ENCODE measurements at places on chromosomes 12 and 14. TPM values are rescaled to one million over a fixed set of nuclear protein-coding genes. Genes with fewer than 3 reads are reported as not detected.

DNA sequence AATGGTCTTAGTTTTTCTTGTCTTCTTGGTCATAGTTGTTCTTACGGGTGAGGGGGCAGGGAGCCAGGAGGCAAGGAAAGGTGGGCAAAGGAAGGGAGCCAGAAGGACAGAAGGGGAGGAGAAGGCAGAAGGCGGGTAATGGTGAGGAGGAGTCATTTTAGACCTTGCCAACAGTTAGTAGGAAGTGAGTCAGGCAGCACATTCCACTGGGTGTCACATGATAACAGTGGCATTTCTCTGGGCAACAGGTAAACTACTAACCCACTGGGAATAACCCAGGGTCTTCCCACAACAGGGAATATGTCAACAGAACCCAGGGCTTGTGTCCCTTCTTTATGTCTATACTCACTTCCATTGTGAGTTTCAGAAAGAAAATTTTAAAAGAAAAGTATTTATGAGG, 127.6 kb downstream of the SLC8A3 start:
- DNase-seq, result no peak
- H3K4me3 ChIP-seq, result no peak overlapping the region
- H3K27ac ChIP-seq, result no peak overlapping the region
- no peaks in the 10 kb centered on the region for H3K36me3 ChIP-seq
- no peaks in the 10 kb centered on the region for H3K27me3 ChIP-seq

GRCh38 chr12:127130506-127131124, 1136.4 kb upstream of the TMEM132C start:
- peaks cover 23% of the 10 kb centered on the region for H3K4me1 ChIP-seq
- no peaks in the 10 kb centered on the region for H3K27me3 ChIP-seq
- no peaks in the 10 kb centered on the region for H3K36me3 ChIP-seq
- no peak overlapping the region for H3K4me3 ChIP-seq
- H3K27ac ChIP-seq, result no peak overlapping the region

DNA sequence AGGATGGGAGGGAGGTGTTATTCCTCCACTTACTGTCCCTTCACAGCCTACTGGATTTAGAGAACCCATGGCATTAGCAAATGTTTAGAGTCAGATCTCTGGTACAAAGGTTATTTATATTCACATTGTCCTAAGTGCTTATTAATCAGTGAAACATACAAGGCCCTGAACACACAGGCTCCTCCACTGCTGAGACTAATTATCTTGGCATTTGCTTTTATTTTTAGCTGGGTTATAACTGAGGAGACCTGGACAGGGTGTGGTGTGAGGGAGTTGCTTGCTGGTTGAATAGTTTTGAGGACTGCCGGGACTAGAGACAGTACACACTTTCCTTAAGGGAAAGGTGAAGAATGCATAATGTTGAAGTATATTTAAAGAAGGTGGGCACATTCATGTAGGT, 77.5 kb downstream of the FIGNL2 start:
- H3K36me3 ChIP-seq, result no peaks in the 10 kb centered on the region
- H3K27ac ChIP-seq, result no peak overlapping the region
- no peak overlapping the region for H3K4me3 ChIP-seq
- no peak for DNase-seq

- H3K36me3 ChIP-seq, result no peaks in the 10 kb centered on the region
- H3K4me3 ChIP-seq, result no peak overlapping the region
- H3K27ac ChIP-seq, result no peak overlapping the region
- no peak for DNase-seq
- H3K27me3 ChIP-seq, result no peaks in the 10 kb centered on the region
Observed at GRCh38 chr12:103755425-103755824, 85.6 kb downstream of the NT5DC3 start.

DNA sequence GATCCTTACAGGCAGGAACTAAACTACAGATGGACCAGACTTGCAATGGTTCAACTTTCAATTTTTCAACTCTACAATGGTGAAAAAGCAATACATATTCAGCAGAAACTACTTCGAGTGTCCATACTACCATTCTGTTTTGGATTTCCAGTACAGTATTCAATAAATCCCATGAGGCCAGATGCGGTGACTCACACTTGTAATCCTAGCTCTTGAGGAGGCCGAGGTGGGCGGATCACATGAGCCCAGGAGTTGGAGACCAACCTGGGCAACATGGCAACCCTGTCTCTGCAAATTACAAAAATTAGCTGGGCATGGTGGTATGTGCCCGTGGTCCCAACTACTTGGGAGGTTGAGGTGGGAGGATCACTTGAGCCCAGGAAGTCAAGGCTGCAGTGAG, 336.1 kb downstream of the MED13L start:
- H3K36me3 ChIP-seq, result no peaks in the 10 kb centered on the region
- H3K4me1 ChIP-seq, result no peaks in the 10 kb centered on the region
- no peaks in the 10 kb centered on the region for H3K27me3 ChIP-seq

GRCh38 chr12:32906399-32907165, 10.0 kb upstream of the PKP2 start:
- no peaks in the 10 kb centered on the region for H3K27me3 ChIP-seq
- no peak for DNase-seq
- H3K36me3 ChIP-seq, result no peaks in the 10 kb centered on the region
- H3K27ac ChIP-seq, result no peak overlapping the region

DNA sequence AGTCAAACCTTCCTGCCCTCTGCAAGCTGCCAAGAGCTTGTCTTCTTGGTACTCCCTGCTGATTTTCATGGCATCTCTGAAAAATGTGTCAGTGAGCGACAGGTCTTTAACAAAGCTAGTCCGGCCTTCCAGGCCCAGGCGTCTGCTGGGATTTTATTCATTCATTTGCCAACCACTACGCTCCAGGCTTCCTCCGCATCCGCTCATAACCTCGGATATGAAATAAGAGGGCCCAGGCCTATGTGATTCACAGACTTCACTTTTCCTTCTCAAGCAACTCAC, 13.8 kb downstream of the TSPAN9 start:
- no peak overlapping the region for H3K4me3 ChIP-seq
- no peak for DNase-seq
- no peaks in the 10 kb centered on the region for H3K27me3 ChIP-seq
- H3K4me1 ChIP-seq, result no peaks in the 10 kb centered on the region
- H3K36me3 ChIP-seq, result no peaks in the 10 kb centered on the region

DNA sequence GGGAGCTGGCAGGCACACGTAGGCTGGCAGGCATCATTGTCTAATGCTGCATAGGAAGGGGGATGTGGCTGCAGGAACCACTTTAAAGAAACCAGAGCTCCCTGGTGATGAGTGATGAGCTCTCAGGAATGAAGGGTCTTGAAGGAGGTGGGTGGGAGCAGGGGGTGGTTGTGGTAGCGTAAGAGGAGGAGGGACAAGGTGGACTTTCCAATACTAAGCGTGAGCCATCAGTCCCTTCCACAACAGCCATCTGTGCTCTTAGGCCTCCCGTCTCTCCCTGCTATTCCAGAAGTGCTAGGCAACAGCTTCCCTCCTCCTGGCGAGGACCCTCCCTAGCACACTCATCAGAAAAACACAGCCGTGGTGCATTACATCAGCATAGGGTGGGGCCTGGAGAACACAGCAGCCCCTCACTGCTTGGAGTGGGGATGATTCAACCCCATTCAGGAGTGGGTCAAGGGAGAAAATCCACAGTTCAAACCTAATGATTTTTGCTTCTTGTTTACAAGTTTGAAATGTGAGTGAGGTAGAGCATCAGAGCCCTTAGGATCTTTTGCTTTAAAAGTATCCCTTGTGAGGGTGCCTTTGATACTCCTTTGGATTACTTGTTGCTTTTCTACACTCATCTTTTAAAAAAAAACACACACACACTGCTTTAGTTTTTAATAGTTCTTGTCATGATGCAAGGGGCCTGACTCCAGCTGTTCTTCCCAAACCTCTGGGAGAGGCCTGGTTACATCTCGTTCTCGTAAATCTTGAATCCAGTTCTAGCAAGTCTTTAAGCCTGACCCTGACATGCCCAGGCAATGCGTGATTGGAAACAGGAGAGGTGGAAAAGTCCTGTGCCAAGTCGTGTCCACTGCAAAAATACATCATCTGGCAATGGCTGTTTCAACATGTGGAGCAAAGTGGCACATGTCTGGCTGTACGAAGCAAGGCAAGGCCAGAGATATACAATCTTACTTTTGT, 356.4 kb upstream of the DDHD1 start:
- no peak overlapping the region for H3K27ac ChIP-seq
- H3K4me3 ChIP-seq, result no peak overlapping the region
- DNase-seq, result peak; percentile 10
- peaks cover 11% of the 10 kb centered on the region for H3K4me1 ChIP-seq

DNA sequence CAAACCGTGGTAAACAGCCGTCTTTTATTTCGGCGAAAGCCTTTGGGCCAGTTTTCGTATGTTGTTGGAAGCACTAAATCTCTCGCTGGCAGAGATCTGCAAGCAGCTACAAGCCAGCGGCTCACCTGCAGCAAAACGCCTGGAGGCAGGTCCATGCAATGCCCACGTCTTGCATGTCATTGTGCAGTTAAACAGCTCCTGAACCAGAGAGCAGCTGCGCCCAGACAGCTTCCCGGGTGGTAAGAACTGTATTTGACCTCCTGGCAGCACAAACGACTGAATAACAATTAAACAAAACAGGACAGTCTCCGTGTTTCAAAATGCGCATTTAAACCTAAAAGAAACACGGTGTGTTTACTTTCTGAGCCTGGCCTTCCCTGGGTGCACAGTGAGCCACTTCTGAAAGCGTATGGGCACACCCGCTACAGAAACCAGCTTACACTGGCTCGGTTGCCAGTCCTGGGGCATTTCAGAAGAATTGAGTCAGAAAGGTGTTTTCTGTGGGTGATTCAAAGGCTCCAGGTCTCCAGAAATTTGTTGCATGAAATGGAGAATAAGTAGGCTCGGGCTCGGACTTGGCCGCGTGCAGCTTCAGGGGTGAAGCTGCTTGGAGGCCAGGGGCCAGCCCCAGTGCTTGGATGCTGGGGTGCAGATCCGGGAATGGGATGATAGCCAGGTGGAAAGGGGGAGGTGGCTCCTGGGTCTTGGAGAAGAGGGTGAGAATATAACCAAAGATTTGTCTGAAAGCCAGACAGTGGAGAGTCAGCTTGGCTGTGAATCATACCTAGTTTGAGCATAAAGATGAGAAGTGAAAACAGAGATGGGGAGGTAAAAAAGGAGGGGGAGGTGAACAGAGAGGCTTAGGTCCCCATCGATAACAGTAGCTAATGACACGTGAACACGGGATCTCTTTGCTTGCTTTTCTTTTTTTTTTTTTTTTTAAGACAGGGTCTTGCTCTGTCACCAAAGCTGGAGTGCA, 24.9 kb upstream of the FZD10 start:
- H3K27ac ChIP-seq, result no peak overlapping the region
- H3K4me3 ChIP-seq, result no peak overlapping the region
- H3K36me3 ChIP-seq, result no peaks in the 10 kb centered on the region
- no peaks in the 10 kb centered on the region for H3K4me1 ChIP-seq
- no peak for DNase-seq

DNA sequence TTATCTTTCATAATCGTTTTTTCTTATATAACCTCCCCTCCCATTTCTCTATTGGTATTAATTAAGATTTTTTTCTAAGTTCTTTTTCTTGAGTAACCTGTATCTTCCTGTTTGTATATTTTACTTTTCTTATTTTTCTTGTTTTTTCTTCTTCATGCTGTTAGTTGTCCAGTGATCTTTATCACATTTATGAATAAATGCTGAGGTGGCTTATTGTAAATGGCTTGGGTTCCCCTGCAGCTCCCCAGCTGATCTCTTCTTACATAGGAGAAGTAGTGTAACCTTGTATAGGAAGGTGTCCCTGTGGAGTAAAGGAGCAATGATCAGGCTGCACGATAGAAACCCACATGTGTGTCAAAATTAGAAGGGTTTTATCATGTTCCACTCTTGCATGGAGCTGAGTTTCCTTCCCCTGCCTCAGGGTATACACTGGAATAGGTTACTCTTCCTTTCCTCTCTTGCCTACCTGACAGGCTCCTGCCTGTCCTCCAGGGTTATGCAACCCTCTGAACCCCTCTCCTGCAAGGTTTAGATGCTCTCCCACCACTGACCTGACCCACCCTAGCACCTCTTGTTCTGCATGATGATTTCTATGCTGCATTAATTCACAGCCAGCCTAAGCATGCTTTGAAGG, 334.8 kb upstream of the RGS6 start:
- peaks cover 3% of the 10 kb centered on the region for H3K36me3 ChIP-seq
- peaks cover 20% of the 10 kb centered on the region for H3K4me1 ChIP-seq
- H3K27me3 ChIP-seq, result no peaks in the 10 kb centered on the region
- no peak overlapping the region for H3K4me3 ChIP-seq
- H3K27ac ChIP-seq, result no peak overlapping the region

- no peak for DNase-seq
- H3K4me3 ChIP-seq, result peak overlapping the region; percentile 55
- H3K36me3 ChIP-seq, result peaks cover 2% of the 10 kb centered on the region
- H3K27ac ChIP-seq, result peak overlapping the region; percentile 45
- no peaks in the 10 kb centered on the region for H3K27me3 ChIP-seq
Observed at GRCh38 chr14:44962334-44963043, 499 bp downstream of the TOGARAM1 start.

DNA sequence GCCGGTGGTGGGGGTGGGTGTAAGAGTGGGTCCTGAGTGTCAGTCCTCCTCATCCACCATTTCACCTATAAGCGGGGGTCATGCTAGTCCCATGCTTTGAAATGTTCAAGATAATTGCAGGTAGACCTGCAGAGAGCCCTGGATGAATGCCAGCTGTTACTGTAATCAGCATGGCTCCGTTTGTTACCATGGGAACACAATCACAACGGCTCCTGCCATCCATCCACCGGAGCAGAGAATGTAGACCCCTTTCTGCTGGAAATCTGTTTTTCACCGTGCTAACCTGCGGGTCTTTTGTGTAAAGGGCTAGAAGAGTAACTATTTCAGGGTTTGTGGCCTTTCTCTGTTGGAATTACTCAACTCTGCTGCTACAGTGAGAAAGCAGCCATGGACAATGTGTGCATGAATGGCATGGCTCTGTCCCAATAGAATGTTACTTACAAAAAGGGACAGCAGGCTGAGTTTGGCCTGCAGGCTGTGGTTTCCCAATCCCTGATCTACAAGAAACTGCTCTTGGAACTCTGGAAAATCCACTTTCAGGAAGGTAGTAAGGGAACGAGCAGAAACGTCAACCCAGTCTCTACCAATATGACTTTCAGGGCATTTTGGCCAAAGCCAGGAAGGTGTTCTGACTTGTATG, 36.1 kb downstream of the KCTD10 start:
- DNase-seq, result no peak
- H3K4me1 ChIP-seq, result peaks cover 9% of the 10 kb centered on the region
- H3K27ac ChIP-seq, result no peak overlapping the region
- no peaks in the 10 kb centered on the region for H3K27me3 ChIP-seq
- no peak overlapping the region for H3K4me3 ChIP-seq

GRCh38 chr12:89574736-89575208, 48.9 kb upstream of the POC1B start:
- no peaks in the 10 kb centered on the region for H3K36me3 ChIP-seq
- peaks cover 27% of the 10 kb centered on the region for H3K4me1 ChIP-seq
- no peaks in the 10 kb centered on the region for H3K27me3 ChIP-seq

GRCh38 chr14:23543403-23543802, 8.2 kb downstream of the ZFHX2 start:
- H3K27me3 ChIP-seq, result peaks cover 27% of the 10 kb centered on the region
- DNase-seq, result no peak
- no peaks in the 10 kb centered on the region for H3K4me1 ChIP-seq
- H3K27ac ChIP-seq, result no peak overlapping the region
- no peak overlapping the region for H3K4me3 ChIP-seq
- H3K36me3 ChIP-seq, result no peaks in the 10 kb centered on the region

GRCh38 chr14:71190770-71191374, 283.6 kb downstream of the PCNX1 start:
- no peak overlapping the region for H3K4me3 ChIP-seq
- peaks cover 11% of the 10 kb centered on the region for H3K4me1 ChIP-seq
- no peak overlapping the region for H3K27ac ChIP-seq

GLT8D2 gene
- 40.1 TPM for total RNA-seq

TPH2 gene
- not detected for total RNA-seq

PKP2 gene
- 29.9 TPM for total RNA-seq

RPL10L gene
- total RNA-seq, result not detected

ZNF605 gene
- total RNA-seq, result 0.88 TPM

KRT77 gene
- not detected for total RNA-seq

PRR4 gene
- not detected for total RNA-seq

EXOC3L4 gene
- not detected for total RNA-seq

EMP1 gene
- total RNA-seq, result 45.2 TPM

ARG2 gene
- total RNA-seq, result 4.9 TPM

TNFAIP2 gene
- 43.0 TPM for total RNA-seq

AICDA gene
- not detected for total RNA-seq
